ENCODE measurements at places on chromosomes 6 and 20.

GRCh38 chr20:32315891-32316290, 38.4 kb downstream of the KIF3B start:
- no peak for DNase-seq

DNA sequence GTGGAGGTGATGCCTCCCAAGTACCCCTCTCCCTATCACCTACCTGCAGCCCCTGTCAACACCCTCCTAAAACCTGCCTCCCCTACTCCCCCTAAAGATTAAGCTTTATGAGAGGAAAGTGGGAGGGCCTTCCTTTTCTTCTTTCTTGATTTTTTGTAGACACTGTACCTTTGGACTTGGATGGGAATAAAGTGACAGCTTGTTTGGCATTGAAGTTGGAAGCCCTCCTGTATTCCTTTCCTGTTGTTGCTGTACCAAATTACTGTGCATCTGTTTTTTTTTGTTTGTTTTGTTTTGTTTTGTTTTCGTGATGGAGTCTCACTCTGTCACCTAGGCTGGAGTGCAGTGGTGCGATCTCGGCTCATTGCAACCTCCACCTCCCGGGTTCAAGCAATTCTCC, 99.3 kb upstream of the NFATC2 start:
- no peak for DNase-seq

DNA sequence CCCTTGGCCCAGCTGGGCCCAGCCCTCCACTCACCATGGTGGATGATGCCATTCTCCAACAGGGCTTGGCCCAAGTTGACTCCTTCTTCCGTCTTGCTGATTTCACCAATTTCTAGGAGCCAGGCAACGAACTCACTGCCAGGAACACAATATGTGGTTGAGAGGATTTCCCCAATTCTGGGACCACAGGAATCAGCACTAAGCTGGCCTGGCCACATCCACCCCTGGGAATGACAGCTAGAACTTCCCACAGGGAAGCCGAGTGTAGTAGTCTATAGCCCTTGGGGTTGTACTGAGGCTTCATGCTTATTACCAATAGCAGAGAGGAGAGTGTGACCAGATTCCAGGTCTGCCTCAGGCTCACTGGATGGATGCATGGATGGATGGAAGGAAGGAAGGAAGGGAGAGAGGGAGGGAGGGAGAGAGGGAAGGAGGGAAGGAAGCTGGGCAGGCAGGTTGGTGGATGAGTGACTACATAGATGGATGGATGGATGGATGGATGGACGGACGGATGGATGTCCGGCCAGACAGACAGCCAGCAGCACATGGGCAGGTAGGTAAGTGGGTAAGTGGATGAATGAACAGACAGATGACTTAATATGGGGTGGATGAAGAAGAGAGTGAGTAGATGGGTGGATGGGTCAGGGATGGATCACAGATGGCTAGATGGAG, 146.5 kb downstream of the PREX1 start:
- no peak for DNase-seq

DNA sequence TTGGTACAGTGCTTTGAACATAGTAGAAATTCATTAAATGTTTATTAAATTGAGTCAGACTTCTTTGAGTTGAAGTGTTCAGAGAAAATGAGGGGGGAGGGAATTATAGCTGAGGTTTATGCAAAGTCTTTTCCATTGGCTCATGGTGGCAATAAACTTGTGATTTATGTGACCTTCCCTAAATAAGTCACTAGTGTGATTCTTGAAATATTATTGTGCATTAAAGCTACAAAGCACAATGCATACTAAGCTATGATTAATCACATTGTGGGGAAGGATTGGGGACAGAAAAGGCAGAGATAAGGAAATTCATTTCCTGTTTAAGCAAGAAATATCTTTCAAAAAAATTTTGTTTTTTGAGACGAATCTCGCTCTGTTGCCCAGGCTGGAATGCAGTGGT, 877.5 kb downstream of the TFAP2A start:
- no peak for DNase-seq

- DNase-seq: no peak
Observed at GRCh38 chr6:106360989-106361430, 493 bp downstream of the CRYBG1 start.

GRCh38 chr6:68636666-68637065, 1.6 kb downstream of the ADGRB3 start:
- no peak for DNase-seq

DNA sequence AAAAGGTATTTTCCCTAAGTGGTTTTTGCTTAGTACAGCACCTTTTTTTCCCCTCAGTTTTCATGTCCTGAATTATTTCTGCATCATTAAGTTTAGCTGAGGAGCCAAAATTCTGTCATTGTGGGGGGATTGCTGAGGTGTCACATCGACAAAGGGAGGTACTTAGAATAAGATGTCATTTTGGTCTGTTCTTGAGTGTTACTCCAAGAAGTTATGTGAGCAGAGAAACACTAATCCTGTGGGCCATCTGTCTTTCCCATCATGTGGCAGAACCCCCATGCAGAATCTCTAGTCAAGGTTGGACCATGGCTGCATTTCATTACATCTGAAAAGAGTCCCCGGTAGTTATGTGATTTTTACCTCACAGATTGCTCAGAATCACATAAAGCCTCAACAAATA, 167.8 kb upstream of the CENPW start:
- DNase-seq: no peak

GRCh38 chr6:105967917-105968602, 118.1 kb upstream of the PRDM1 start:
- no peak for DNase-seq

DNA sequence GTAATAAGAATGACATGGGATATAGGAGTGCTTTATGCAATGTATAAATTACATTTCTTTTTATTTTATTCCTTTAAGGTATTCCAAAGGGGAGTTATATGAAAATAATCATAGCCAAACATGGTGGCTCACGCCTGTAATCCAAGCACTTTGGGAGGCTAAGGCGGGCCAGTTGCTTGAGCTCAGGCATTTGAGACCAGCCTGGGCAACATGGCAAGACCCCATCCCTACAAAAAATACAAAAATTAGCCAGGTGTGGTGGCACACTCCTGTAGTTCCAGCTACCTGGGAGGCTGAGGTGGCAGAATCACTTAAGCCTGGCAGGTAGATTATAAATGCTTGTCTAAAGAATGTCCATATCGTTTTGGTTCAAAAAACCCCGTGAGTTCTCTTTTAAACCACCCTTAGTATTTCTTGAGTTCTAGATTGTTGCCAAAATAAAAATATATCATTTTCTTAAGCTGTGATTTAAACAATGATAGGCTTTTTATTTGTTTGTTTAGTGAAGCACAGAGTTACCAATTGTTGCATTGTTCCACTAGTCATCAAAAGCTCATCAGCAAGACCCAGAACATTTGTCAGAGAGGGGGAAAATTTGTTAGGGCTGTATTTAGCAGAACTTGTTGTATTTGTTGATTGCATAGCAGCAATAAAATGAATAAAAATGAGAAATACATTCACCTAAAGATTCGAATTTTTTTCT, 146.2 kb downstream of the KHDC1L start:
- no peak for DNase-seq

GRCh38 chr6:115554060-115554459, 506.6 kb downstream of the FRK start:
- no peak for DNase-seq

- DNase-seq: no peak
Observed at GRCh38 chr6:24910961-24911725, 24.6 kb downstream of the RIPOR2 start.

DNA sequence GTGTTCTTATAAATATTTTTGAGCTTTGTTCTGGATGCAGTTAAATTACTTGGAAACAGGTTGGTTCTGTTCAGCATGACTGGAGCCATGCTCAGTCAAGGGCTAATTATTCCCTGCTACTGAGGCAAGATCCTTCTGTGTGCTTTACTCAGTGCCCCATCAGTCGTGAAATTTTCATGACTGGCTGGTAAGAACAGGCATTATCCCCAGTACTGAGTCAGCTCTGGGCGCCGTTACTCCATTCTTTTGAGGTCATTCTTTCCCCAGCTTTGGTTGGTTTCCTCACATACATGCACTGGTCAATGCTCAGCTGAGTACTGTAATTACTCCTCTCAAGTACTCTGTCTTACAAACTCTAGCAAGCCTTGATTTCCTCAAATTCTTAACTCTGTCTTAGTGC, 71.3 kb downstream of the CDKAL1 start:
- no peak for DNase-seq

DNA sequence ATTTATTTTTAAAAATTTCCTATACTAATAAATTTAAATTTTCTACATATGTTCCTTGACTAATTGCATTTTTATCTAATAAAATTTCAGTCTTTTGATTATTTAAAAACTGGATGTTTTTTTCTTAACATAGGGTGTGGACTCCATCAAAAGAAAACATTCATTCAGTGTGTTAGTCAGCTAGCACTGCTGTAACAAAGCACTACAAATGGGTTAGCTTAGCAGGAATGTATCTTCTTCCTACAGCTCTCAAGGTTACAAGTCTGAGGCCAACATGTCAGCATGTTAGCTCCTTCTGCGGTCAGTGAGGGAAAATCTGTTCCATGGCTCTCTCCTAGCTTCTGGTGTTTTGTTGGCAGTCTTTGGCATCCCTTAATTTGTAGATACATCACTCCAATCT, 32.5 kb downstream of the FRK start:
- no peak for DNase-seq
